Stimulated activated CD8-positive, alpha-beta memory T cell treated with anti-CD3 and anti-CD28 coated beads, Interleukin-2, amount 100 ng/mL, for 48 hours (primary cell): ENCODE measurements at places on chromosomes 12 and 14.

DNA sequence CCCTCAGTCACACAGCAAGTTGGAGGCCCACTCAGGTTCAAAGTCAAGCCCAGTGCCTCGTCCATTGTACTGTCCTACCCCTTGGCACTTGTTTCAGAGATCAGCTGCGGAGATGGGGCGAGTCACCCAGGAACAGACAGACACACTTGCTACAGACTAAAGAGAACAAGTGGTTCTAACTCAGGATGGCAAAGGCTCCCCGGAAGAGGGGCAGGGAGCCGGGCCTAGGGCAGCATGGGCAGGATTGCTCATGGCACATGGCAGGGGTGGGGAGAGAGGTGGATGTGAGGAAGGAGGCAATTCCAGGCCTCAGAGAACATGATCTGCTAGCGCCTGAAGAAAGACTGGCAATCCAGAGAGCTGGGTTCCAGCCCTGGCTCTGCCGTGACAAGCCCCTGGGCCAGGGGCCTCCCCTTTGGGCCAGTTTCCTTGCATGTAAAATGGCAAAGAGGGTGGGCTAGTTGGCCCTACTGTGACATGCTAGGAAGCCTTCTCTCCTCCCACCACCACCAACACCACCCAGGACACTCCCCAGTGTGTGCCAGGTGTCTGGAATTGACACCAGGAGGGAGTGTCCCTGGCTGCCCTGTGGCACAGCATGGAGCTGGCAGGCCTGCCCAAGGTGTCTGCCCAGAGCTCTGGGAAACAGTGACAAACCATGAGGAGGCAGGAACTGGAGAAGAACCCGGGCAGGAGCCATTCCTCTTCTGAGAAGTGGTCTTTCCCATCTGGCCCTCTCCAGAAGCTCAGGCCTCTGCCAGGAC is 24.0 kb upstream of the IRF2BPL start:
- DNase-seq, result no peak

GRCh38 chr14:95961481-95961880 is 77.7 kb upstream of the C14orf132 start:
- DNase-seq, result no peak

DNA sequence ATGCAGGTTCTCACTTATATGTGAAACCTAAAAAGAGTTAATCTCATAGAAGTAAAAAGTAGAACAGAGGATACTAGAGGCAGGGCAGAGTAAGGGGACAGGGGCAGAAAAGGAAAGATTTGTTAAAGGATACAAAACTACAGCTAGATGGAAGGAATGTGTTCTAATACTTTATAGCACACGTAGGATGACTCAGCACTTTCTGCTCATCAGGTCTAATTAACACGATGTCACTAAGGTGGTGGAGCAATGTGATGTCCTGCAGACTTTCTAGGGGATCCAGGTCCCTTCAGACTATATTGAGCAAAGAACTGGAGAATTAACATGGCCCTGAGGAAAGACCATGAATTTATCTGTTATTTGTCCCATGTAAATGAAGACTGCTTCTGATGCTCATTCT is 80.8 kb upstream of the CMKLR1 start:
- no peak for DNase-seq

DNA sequence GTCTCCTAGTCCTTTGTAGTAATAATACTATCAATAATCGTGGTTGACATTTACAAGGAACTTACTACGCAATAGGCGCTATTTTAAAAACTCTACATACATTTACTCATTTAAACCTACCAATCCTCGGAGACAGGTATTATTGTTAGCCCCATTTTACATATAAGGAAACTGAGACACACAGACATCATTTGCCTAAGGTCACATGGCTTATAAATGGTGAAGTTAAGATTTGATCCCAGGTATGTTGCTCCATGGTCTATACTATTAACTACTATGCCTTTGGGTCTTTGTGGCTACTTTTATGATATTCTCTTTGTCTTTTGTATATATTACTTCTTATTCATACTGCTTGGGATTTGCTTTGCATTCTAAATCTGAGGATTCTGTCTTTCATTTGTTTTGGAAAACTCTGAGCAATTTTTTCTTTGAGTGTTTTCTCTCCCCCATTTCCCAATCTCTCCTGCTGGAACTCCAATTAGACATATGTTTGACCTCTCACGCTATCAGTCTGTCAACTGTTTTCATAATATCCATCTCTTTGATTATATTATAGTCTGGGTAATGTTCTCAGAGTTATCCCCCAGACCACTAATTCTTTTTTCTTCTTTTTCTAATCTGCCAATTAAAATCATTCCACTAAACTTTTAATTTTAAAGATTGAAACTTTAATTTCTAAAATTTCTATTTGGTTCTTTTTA is 10.9 kb downstream of the NT5DC3 start:
- DNase-seq, result no peak

DNA sequence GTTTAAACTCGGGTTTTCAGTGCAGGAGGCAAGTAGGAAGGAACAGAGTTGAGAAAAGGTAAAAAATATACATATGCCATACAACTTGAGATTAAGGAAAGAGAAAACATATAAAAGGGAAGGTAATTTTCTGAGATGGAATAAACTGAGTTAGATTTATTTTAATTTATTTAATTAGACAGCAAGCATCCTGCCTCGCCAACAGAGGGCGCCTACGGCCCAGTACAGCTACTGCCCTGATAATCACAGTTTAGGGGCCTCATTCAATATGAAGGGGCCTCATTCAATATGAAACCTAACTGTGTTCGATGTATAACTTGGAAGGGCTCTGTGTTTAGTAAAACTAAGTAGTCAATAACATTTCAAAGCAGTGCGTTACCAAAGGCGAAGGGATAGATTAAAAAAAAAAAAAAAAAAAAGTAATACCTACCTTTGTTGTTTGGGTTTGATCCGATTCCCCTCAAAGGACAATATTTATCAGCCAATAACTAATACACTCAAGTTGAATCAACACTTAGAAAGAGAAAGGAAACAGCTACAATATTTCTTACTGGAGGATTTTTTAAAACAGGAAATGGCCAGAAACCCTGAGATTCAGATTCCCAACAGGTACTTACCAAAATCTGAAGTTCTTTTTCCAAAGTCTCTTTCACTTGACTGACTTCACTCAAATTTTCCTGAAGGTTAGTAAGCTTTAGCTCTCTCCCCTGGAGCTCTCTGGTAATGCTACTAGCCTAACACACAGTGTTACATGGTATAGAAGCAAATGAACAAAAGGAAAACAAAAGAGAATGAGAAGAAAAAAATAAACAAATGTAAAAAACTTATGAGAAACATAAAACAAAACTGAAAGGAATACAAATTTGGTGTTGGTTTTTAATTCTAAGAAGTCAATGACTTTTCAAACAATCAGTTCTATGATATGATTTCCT is 70.0 kb upstream of the VPS33A start:
- DNase-seq, result peak; percentile 40

GRCh38 chr14:90384543-90384911 is 12.3 kb upstream of the CALM1 start:
- DNase-seq, result no peak

- no peak for DNase-seq
These were observed 63.2 kb upstream of the SLC24A4 start for GRCh38 chr14:92259613-92260357.

DNA sequence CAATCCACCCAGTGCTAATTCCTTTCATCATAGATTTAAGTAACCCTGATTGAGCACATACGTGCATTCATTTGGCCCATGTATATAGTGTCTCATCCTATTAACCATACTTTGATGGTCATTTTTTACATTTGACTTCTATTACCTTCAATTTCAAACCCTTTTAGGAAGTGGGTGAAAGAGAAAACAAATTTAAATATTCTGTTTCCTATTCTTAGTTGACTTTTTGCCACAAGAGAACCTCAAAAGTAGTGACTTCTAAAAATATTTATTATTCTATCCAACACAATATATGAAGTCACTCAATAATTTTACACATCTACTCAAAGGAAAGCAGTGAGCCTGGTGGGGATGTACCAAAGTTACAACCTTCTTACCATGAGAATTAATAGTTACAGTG is 164.9 kb downstream of the CEP128 start:
- DNase-seq, result no peak

DNA sequence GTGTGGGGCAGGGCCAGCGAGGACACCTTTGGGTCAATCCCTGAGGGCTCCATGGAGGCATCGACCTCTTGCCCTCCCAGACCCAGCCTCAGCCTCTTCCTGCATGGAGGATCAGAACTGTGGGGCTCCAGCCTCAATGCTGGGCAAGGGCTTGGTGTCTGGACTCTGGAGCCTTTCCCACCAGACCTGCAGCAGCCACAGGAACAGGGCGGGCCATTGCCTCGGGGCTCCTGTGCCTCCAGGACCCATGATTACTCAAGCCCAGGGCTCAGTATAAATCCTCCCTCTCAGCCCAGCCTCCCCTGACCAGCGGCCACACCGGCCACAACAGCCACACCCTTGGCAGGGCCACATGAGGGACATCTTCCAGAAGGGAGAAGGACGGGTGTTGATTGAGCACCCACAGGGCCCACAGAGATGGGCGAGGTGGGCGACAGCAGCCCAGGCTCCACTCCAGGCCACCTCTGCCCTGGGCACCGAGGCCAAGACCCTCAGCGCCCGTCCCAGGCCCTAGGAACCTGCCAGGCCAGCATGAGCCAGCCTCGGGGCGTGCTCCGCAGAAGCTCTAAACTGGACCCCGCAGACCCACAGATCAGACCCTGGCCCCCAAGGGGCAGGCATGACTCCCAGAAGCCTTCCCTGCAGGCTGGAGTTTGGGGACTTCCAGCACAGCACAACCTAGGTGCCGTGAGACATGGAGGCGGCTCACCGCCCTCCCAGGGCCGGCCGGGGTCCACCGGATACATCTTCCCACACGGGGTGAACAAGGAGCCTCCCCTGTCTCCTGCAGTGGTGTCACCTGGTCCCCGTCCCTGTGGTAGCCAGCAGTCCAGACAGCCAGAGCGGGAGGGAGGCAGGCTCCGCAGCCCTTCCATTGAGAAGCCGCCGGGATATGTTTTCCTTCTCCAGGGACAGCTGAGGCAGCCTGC is 25.1 kb downstream of the NCOR2 start:
- DNase-seq, result no peak

- no peak for DNase-seq
These were observed 57.2 kb upstream of the RIN3 start for GRCh38 chr14:92456215-92457015.

DNA sequence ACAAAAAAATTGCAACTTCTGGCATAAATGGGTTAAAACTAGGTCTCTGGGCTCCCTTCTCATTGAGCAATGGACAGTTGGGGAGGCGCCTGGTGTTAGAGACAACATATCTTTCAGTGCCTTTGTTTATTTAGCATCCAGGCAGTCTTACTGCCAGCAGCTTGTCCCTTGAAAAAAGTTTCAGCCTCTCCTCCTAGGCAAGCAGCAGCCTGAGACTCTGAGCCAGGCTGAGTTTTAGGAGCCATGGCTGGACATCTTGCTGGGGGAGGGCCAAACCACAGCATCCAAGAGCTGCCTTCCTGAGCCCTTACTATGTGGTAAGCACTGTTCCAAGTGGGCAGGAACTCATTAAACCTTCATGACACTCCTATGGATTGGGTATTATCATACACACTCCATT is 10.1 kb upstream of the JDP2 start:
- DNase-seq, result no peak

DNA sequence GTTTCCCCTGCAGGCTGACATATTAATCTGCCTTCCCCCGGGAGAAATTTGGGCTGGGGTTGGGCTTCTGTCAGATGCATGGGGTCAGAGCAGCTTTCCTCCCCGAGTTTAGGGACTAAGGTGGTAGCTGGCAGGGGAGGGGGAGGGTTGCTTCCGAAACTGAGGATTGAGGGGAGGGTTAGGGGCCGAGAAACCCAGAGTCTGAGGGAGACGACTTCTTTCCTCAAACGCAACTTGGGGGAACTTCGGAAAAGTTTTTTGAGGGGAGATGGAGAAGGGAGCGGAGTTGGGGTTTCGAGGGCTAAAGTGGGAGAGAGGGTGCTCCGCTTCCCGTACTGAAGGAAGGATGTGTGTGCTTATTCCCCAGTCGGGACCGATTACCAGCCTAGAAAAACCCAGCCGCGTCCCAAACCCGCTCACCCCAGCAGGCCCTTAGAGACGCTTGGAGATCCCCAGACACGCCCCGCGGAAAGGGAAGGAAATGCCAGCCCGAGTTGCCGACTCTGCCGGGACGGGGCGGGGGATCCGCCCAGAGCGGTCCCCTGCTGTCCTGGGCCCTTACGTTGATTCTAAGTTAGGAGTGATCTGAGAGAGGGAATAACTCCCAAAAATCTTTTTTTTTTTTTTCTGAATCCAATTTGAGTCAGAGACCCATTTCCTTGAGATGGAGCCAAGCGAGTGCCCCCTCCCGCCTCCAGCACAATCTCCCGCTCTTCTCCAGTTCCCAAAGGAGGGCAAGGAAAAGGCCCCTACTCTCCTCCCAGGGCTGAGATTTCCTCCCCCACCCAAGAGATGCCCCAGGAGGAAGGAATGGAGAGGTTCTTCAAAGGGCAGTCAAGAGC is 61.9 kb downstream of the SMUG1 start:
- DNase-seq, result no peak

- no peak for DNase-seq
These were observed 35.5 kb upstream of the PRPF39 start for GRCh38 chr14:45048385-45048784.

- no peak for DNase-seq
These were observed 22.8 kb upstream of the CEBPE start for GRCh38 chr14:23141706-23142444.

DNA sequence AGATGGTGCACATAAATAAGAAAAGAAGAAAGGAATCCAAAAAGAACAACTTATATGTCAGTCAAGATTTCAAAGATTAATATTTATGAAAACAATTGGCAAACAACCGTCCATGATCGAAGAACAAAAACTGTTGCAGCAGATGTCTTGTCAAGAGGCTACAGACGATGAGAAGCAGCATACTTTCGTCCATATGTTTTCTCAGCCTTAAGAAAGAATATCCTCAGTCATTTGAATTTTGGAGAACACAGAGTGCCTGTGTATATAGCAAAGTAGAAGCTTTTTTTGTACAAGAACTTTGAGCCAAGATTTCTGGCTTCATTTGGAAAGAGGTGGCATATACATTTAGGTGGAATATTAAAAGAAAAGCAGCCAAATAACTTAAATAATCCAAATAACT is 297.2 kb downstream of the ITPR2 start:
- no peak for DNase-seq

- DNase-seq, result no peak
These were observed 56.5 kb downstream of the HECTD4 start for GRCh38 chr12:112325622-112326207.

DNA sequence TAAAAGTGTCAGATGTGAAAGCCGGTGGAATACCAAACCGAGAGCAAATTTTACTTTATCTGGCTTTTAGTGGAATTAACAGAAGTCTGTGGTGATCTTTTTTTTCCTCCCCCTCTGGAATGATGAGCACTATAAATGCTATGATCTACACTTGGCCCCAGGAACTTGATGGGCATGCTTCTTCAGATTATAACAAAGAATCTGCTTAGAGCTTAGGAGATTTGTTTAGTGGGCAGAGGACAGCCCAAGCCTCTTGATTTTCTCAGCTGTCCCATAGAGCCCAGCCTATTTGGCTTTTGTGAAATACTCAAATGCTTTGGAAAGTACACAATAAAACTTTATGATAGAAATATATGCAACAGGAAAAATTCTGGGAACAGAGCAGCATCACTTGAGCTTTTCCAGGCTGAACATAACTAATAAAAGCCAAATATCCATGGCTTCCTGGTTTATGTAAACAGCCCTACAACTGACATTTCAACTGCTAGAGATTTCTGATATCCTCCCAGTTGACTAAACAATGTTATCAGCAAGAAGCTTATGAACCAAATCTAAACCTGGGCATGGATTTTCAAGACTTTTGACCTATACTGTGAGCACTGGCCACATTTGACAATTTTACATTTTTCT is 149.6 kb downstream of the PLXNC1 start:
- DNase-seq, result no peak
